ENCODE measurements at places on chromosomes 3 and 15.

- peak; percentile 64 for DNase-seq
Observed at GRCh38 chr3:42031808-42032480, 59.2 kb upstream of the TRAK1 start.

GRCh38 chr3:2360815-2361214 is 262.1 kb downstream of the CNTN4 start:
- no peak for DNase-seq

- no peak for DNase-seq
Observed at GRCh38 chr3:39154280-39155021, 1.1 kb upstream of the CSRNP1 start.

- peak; percentile 51 for DNase-seq
Observed at GRCh38 chr3:99373088-99373845, 265.1 kb upstream of the COL8A1 start.

DNA sequence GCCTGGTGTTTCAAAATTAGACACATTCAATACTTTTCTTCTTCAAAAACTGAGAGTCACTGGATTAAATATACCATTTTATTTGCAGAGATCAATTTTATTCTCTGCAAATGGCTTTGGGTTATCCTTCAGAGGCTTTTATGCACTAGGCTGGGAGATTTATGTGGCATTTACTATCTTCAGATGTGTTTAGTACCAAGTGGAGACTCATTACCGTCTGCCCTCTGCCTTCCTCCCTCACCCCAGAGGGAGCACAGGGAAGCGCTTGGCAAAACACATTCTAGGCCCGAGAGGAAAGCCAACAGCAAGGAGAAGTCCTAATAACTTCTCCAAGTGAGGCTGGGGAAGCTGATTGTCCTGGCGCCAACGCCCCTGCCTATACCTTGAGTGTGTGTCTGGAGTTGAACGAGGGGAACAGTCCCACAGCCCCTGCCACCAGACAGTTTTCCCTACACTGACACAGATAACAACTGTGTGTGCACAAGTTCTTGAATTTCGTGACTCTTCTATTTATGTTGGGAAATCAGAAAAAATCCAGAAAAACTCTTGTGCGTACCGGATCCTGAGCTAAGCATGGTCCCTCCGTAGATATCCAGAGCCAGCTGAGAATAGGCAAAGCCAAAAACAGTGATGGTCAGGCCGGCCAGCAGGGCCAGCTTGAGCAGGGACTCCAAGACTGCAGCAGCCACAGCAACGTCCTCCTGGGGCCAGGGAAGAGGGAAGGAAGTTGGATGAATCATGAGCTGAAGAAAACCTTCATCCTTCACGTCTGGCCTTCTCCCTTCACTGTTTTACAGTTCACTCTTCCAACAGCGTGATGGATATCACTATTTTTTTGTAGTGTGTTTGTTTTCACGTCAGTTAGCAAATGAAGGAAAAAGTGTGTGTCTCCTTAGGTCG is 26.6 kb downstream of the RFT1 start:
- no peak for DNase-seq

DNA sequence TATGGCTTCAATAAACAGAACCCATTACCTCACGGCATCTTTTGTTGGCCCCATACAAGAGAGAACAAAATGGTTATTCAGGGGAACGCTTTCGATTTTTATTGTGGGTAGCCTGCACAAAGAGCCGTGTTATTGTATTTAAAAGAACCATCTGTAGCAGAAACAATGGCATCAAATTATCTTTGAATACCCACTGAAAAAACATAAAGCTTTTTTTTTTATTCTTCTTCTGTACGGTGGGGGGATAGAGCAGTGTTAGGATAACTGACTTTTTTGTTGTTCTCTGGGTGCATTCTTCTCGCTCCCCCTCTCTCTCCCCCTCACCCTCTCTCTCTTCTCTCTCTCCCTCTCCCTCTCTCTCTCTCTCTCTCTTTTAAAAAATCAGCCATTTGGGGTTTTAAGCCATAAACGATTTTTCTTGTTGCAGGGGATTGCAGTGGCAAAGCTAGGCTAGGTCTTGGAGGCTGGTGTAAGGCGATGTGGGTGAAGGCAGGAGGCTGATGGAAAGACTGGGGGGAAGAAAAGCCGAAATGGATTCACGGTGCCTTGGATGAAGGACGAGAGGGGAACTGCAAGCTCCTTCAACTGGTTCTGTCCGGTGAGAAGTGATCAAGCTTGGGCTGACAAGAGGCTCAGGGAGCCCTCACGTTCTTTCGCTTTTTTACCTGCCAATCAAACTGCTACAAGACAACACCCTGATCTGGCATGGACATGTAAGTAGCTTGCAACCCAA is 12.4 kb upstream of the SOX2 start:
- no peak for DNase-seq

DNA sequence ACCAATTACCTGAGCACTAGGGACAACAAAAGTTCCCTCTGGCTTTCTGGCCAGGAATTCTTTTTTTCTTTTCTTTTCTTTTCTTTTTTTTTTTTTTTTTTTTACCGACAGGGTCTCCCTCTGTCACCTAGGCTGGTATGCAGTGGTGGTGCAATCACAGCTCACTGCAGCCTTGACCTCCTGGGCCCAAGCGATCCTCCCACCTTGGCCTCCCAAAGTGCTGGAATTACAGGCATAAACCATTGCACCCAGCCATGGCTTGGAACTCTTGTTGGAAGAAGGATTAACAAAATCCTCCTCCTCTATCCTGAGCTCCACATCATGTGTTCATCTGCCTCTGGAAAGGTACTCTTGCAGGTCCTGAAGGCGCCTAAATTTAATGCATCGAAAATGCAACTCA is 2.9 kb upstream of the LTF start:
- DNase-seq: no peak

- peak; percentile 27 for DNase-seq
Observed at GRCh38 chr3:151011427-151011826, 38.9 kb upstream of the CLRN1 start.

GRCh38 chr3:45437383-45437782 is 49.0 kb downstream of the LARS2 start:
- DNase-seq: peak; percentile 7

- DNase-seq: no peak
Observed at GRCh38 chr15:61892140-61892539, 168.1 kb downstream of the VPS13C start.

DNA sequence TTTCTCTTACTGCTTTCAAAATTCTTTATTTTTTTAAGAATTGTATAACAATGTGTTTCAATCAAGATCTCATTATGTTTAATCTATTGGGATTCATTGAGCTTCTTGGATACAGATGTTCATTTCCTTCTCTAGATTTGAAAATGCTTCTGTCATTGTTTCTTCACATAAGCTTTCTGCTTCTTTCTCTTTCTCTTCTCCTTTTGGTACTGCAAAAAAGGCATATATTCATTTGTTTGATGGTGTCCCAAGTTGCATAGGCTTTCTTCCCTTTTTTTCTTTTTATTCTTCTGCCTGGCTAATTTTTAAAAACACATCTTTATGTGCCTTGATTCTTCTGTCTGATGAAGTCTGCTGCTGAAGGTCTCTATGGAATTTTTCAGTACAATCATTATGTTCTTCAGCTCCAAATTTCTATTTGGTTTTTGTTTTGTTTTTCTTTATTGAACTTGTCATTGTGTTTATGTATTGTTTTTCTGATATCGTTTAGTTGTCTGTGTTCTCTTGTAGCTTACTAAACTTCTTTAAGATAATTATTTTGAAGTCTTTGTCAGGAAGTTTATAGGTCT is 88.9 kb downstream of the DTWD1 start:
- no peak for DNase-seq

- peak; percentile 50 for DNase-seq
Observed at GRCh38 chr15:32819448-32819847, 101.6 kb downstream of the GREM1 start.

DNA sequence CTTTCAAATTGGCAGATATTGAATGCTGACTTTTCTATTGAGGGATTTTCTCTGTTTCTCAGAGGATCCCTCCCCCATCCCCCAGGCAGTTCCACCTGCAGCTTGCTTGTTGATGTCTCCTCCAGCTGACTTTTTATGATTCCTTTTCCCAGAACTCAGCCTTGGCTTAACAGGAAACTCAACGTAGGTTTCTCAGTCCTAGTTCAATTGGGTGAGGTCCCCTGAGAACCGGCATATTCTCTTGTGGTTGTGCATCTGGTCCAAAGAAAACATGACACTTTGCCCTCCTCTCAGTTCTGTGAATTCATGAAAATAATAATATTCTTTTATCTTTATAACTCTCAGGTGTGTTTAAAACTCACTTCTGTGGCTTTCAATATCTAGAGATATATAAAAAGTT is 1222.1 kb downstream of the OTOL1 start:
- DNase-seq: no peak

DNA sequence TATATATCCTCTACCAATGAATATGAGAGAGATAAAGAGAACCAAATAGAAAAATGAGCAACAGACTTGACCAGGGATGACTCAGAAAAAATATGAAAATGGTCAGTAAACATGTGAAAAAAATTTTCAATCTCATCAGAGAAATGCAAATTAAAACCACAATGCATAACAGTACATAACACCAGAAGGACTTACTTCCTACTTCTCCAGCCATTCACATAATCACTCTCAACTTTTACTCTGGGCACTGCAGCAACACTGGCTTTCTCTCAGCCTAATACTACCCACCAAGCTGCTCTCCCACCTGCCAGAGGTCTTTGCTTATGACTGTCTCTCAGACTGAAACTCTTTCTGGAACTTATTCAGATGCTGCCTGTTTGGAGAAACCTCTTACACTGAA is 49.4 kb downstream of the DPH6 start:
- DNase-seq: no peak

- DNase-seq: no peak
Observed at GRCh38 chr3:131802029-131802428, 232.8 kb downstream of the CPNE4 start.

GRCh38 chr3:41053220-41053619 is 146.1 kb upstream of the CTNNB1 start:
- DNase-seq: no peak

- no peak for DNase-seq
Observed at GRCh38 chr15:62644889-62645742, 397.4 kb upstream of the TPM1 start.

DNA sequence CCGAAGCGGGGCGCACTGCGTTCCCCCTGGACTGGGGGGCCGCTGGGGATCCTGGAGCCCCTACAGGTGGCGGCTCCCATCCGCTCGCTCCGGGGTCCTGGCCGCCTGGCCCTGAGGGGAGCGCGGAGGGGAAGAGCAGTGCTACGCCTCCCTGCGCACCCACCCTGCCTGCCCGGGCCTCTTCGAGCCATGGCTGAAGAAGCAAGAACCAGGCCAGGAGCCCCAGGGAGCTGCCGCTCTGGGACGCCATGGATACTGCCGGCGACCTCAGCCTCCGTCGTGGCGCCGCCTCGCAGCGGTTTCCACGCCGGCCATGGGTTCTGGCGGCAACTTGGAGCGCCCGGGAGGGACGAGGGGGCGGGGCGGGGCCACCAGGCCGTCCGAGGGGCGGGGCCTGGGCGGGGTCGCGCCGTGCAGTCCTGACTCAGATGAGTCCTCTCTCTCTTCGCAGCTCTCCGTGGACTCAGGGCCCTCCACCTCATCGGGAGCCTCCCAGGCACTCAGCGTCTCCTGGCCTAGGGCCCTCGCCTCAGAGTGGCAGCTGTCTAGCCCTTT is 50.9 kb downstream of the MYL3 start:
- DNase-seq: peak; percentile 18

DNA sequence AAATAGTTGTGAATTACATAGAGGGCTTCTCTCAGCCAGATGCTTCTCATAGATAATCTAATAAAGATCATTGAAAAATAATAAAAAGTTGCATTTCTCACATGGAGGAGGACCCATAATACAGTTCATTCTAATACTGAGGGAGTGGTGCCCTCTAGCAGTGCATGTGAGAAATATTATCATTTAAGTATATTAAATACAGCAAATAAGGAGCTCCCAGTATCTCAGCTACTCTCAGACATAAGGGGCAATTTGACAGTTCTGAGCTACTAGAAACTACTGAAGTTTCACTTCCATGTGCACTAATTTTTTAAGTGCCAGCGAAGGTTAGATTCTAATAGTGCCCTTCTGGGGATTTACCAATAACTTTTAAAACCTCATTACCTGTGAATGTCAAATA is 188.3 kb downstream of the IL5RA start:
- peak; percentile 39 for DNase-seq

DNA sequence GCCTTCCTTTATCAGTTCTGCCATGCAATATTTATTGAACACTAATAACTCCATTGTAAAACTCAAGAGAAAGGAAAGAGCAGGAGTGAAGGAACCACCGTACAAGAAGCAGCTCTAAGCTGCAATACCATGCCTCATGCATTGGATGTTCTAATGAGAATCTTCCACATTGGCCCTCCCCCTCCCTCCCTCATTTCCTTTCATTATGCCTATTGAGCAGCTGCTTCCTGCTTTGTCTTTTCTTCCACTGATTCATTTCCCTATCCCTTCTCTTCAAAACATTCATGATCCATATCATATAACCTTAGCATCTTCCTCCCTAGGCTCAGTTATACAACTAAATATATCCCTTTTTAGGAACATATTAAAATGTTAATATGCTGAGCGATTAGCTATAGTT is 698.7 kb upstream of the GOLIM4 start:
- no peak for DNase-seq

DNA sequence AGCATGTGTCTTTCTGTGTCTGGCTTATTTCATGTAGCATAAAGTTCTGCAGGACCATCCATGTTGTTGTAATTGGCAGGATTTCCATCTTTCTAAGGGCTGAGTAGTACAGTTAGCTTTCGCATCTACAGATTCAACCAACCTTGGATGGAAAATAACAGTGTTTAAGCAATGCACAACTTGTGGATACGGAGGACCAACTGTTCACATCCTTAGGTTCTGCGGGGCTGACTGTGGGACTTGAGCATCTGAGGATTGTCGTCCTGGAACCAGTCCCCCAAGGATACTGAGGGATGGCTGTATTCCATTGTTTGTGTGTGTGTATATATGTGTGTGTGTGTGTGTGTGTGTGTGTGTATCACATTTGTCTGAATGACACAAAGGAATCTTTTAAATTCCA is 27.7 kb downstream of the ABHD17C start:
- no peak for DNase-seq

GRCh38 chr15:91881569-91882297 is 28.2 kb downstream of the SLCO3A1 start:
- DNase-seq: no peak

GRCh38 chr3:71398157-71398836 is 185.2 kb downstream of the FOXP1 start:
- no peak for DNase-seq

DNA sequence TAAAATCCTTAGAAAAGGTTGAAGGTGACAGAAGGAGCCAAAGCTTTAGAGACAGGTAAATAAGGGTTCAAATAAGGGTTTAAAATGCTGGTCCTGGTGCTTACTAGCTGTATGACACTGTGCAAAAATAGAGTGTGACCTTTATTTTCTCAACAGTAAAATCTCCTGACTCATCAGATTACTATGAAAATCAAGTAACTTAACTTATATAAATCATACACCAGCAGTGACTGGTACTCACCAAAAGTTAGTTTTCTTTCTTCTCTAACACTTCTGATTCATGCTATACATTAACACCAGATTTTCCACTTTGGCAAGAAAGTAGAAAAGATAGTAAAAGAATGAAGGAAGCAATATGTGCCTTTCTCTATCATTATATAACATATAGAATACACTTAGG is 205.9 kb upstream of the GBE1 start:
- no peak for DNase-seq

GRCh38 chr3:88385090-88385489 is 235.3 kb downstream of the C3orf38 start:
- DNase-seq: no peak

GRCh38 chr3:167872032-167872431 is 136.5 kb downstream of the SERPINI1 start:
- no peak for DNase-seq
